Uterus (tissue), 4 donors: ENCODE measurements at places on chromosomes 6 and 20. TPM values are rescaled to one million over a fixed set of nuclear protein-coding genes. Genes with fewer than 3 reads are reported as not detected.

GRCh38 chr6:111766201-111766857 lies 106.9 kb downstream of the FYN start:
- DNase-seq, result no peak

SLC26A8 gene
- not detected for total RNA-seq

E2F1 gene
- total RNA-seq, result 0.51 TPM

GRCh38 chr20:46807998-46808397 lies 86.6 kb upstream of the EYA2 start:
- DNase-seq, result no peak

DNA sequence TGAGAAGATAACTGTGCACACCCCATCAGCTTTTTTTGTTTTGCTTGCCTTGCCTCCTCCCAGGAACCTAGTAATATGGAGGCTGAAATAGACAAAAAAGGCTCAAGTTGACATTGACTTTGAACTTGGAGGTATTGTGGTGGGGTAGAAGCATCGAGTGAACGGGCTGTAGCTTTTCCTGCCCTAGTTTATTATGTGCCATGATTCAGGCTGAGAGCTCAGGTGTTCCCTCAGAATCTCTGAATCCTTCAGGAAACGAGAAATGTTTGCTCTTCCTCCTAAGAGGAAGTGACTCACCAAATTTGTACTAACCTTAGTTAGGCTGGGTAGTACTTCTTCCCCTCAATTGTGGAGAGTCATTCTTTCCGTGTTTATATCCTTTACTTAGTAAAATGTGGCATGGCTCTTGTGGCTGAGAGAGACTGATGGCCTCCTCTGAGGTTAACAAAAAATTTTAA lies 98.8 kb downstream of the SASH1 start:
- DNase-seq, result no peak

DNA sequence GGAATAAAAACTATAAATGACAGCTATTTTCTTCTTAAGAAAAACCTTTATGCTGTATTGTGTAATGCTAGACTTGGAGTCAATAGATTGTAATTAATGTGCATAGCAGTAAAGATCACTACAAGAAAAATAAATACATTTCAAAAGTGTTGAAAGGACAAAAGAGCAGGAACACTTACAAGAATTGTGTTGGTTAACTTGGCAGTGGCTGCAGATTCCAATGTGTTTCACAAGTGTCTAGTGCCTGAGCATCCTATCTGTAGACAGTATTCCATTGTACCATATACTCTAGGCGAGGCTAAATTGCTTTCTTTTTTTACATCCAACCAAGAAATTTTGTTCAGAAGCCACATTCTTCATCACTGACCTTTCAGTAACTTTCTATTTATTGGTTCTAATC lies 924.1 kb downstream of the EPHA7 start:
- no peak for DNase-seq

LBP gene
- total RNA-seq, result not detected

- peak; percentile 46 for DNase-seq
These were observed 195.8 kb upstream of the ZNF184 start for GRCh38 chr6:27668442-27669294.

DNA sequence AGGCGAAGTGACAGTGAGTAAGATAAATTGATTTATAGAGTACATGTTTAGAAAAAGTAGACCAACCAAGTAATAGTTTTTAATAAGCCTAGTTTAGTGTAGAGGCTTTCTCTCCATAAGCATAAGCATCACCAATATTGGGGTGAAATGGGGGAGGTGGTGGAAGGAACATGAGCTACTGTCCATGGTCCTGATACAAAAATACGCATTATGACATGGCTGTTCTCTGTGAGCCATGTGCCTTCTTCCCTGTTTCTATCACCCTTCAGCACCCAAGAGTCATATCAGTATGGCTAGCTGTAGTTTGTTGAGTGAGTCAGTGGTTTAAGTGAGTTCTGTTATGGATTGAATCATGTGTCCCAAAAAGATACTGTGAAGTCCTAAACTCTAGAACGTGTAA lies 150.8 kb downstream of the EDN1 start:
- DNase-seq, result no peak

GRCh38 chr20:55057779-55058415 lies 582.5 kb downstream of the DOK5 start:
- DNase-seq, result no peak

DNA sequence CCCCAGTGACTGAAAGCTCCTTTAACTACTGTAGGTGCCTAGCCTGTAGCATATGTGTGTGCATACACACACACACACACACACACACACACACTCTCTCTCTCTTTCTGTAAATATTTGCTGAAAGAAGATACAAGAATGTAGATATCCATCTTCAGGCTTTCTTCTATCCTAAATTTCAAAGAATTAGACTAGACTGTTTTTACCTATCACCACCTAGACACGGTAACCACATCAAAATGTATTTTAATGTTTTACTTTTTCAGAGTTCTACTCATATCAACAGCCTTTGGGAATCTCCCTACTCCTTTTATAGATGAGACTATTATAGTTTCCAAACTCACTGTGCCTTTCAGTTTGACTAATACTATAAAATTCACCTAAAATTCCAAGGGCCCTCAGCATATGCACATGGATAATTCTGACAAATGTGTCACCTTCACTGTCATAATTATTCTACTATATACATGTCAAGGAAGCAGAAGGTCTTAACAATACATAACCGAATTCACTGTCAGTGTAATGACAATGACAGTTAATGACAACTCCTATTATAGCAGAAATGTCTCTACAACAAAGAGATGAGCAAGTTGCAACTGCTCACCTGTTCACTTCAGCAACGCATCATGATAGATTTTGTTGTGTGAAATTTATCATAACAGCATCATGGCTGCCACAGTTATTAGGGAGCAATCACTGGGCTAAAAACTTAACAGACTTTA lies 236.5 kb downstream of the GMPR start:
- DNase-seq, result no peak
